ENCODE measurements at places on chromosomes 16 and 17. TPM values are rescaled to one million over a fixed set of nuclear protein-coding genes. Genes with fewer than 3 reads are reported as not detected.

- peak; percentile 53 for DNase-seq
These were observed 71.5 kb downstream of the GAS7 start for GRCh38 chr17:10126616-10127501.

- DNase-seq, result no peak
These were observed 33.9 kb downstream of the PLD6 start for GRCh38 chr17:17172001-17172939.

GRCh38 chr16:56143666-56144065, 47.6 kb upstream of the GNAO1 start:
- no peak for DNase-seq

DNA sequence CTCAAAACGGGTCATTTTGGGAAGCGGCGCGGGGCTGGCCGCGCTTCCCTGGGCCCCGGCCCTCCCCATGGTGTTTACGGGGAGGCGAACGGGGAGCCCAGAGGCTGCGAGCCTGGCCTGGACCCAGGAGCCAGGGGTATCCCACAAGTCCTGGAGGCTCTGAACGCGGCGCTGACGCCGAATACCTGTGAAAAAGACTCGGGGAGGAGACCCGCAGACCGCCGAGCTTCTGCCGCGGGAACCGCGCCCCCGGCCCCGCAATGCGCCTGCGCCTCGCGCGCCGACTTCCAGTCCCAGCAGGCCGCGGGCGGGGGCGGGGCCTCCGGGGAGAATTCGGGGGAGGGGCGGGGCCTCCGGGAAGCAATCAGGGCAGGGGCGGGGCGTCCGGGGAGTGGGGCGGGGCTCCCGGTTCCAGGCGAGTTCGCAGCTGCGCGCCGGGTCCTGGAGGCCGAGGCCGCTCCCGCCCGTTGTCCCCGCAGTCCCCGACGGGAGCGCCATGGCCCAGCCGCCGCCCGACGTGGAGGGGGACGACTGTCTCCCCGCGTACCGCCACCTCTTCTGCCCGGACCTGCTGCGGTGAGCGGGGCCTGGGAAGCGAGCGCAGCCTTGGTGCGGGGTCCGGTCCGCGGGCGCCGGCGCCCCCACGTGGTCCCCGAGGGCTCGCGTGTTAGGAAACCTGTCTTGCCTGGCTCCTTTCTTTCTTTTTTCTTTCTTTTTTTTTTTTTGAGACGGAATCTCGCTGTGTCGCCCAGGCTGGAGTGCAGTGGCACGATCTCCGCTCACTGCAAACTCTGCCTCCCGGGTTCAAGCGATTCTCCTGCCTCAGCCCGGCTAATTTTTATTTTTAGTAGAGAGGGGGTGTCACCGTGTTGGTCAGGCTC, at the start of gene DECR2:
TSS of gene DECR2 (plus strand) at position 418 of the 881 bp plus-strand sequence. CDS start at position 497, 79 bp downstream.
- peak; percentile 99 for DNase-seq

- no peak for DNase-seq
These were observed 35.6 kb downstream of the DHRS7B start for GRCh38 chr17:21162394-21162775.

DNA sequence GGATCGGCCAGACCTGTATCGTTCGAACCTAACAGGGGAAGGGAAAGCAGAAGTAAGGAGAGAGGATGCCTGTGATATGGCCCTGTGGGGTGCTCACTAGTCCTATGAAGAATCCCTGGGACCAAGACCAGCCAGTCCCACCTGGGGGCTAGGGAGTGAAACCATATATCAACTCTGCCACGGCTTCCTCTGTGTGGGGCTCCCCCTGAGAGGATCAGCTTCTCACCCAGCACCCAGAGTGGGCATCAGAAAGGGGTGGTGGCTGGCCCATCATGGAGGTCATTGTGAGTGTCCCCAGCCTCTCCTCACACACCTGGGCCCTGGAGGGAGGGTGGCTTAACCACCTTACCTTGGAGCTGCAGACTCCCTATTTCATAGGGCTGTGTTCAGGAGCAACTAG, 30.1 kb upstream of the SREBF1 start:
- DNase-seq, result no peak

Gene C16orf86
- 2.8 TPM for total RNA-seq

GRCh38 chr17:28395426-28395825, 10.6 kb downstream of the SLC46A1 start:
- DNase-seq, result no peak

DNA sequence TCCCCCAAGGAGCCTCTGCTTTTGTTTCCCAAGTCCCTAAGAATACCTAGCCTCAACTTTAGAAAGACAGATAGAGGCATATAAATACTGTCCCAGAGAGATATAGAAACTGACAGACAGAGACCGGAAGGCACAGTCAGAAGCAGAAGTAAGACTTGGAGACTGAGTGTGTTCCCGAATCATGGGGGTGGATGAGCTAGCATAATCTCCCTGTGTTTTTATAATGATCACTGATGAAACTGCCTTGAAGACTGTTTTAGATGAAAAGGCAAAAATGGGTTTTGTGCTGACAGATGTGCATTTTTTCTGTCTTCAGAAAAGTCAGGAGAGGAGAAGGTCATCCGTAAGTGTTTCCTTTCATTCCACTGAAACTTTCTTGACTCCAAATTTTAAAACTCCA, 8.3 kb upstream of the PSMD3 start:
- no peak for DNase-seq

GRCh38 chr16:23499801-23500200, 10.5 kb downstream of the GGA2 start:
- DNase-seq, result no peak

- no peak for DNase-seq
These were observed 255.3 kb upstream of the PMFBP1 start for GRCh38 chr16:72427051-72427782.

DNA sequence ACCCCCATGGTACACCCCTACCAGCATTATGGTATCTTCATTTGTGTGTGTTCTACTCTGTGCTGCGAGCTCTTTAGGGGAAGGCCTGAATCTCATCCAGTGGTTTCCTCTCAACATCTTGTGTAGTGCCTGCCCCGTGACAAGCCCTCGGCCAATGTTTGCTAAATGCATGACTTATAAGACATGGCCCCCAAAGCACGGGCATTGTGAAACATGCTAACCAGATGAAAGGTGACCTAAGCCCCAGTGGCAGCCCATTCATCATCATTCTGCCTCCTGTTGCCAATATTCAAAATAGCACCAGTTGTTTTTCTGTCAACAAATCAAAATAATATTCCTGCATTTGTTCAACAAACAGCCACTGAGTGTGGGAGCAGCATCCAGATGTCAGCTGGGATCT, 108.8 kb upstream of the HSBP1 start:
- DNase-seq, result no peak

DNA sequence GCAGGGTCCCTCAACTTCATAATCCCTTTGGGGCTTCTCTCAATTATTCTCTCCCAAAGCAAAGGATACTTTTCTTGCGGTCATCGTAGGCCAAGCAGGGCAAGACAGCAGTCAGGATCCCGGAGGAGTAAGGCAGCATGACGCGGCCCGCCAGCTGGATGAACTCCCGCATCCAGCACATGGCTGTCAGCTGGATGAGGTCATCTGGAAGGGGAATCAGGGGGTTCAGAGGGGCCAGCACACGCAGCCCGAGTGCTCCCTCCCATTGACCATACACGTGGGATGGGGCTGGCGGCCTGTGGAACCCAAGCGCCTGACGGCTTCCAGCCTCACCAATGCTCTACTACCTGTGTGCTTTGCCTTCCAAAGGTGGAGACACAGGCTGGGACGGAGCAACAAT, 19.2 kb downstream of the VAC14 start:
- DNase-seq, result no peak

DNA sequence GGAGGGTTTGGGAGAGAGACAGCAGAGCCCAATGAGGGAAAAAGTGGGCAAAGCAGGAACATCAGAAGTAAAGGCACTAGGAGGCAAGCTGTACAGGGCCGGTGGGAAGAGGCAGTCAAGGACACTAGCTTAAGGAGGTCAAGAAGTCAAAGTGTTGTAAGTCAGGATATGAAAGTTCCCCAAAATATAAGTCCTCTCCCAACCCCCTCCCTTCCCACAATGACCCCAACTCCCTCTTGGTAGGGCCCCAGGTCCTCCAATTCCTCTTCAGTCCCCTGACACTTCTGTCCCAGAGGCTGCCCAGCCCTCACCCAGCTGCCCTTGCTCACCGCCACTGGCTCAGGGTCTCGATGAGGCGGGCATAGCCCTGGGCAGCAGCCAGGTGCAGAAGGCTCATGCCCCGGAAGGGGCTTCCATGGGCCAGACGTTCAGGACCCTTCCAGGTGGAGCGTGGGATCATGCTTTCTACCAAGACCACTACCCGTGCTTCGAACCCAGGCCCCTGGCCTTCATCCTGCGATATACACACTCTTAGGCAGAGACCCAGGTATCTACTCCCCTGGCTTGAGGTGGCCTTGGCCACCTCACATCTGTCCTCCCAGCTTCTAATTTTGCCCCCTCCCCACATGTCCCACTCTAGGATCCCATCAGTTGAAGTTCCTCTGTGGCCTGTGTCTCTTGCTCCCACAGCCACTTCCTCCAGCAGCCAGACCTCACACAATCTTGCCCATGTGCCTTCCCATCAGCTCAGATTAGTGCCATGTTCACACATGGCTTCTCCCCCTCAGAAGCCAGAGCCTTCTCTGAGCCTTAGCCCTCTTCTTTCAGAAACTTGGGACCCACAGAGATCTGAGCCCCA, 5.9 kb upstream of the SPAG7 start:
- DNase-seq, result no peak

DNA sequence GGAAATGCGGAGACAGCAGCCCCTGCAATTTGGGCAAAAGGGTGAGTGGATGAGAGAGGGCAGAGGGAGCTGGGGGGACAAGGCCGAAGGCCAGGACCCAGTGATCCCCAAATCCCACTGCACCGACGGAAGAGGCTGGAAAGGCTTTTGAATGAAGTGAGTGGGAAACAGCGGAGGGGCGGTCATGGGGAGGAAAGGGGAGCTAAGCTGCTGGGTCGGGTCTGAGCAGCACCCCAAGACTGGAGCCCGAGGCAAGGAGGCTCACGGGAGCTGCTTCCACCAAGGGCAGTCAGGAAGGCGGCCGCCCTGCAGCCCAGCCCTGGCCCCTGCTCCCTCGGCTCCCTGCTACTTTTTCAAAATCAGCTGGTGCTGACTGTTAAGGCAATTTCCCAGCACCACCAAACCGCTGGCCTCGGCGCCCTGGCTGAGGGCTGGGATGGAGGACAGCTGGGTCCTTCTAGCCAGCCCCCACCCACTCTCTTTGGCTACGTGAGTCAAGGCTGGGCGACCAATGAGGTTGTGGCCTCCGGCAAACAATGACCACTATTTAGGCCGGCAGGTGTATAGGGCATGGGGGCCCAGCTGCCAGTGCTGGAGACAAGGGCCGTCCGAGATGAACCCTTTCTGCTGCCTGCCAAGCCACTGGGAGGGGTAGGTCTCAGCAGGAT, 507 bp downstream of the SERPINF1 start:
- no peak for DNase-seq

Gene SLC26A11
- 1.7 TPM for total RNA-seq

GRCh38 chr17:51921500-51921899, 237.0 kb downstream of the CA10 start:
- no peak for DNase-seq

GRCh38 chr16:87945351-87946042, 5.7 kb upstream of the BANP start:
- DNase-seq, result peak; percentile 55

Measured in activated CD8-positive, alpha-beta T cell treated with anti-CD3 and anti-CD28 coated beads for 36 hours (primary cell).